OCI-LY7 (cell line): ENCODE measurements at places on chromosomes 3 and 15. TPM values are rescaled to one million over a fixed set of nuclear protein-coding genes. Genes with fewer than 3 reads are reported as not detected.

- DNase-seq = peak; percentile 70
These were observed 94.0 kb downstream of the CORO2B start for GRCh38 chr15:68672781-68673205.

- DNase-seq = no peak
These were observed 84.2 kb upstream of the LRTM1 start for GRCh38 chr3:55012091-55012490.

DNA sequence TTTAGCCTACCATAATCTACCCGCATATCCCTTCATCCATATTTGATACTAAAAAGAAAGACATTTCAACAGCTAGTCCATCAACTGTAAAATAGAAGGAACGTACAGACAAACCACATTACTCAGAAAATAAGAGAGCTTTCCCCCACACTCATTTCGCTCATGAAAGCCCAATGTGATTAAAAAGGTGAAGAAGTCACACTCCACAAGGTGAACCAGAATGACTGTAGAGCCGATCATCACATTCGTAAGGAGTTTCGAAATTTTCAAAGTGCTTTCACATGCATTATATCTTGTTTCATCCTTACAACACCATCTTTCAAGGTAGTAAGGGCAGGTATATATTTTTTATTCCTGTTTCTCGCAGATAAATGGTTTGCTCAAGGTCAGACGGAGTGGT is 225.3 kb downstream of the FOXP1 start:
- no peak for DNase-seq

GRCh38 chr3:140731440-140732119 is 53.7 kb downstream of the TRIM42 start:
- peak; percentile 47 for DNase-seq

GRCh38 chr3:29515451-29515850 is 234.6 kb downstream of the RBMS3 start:
- peak; percentile 29 for DNase-seq

DNA sequence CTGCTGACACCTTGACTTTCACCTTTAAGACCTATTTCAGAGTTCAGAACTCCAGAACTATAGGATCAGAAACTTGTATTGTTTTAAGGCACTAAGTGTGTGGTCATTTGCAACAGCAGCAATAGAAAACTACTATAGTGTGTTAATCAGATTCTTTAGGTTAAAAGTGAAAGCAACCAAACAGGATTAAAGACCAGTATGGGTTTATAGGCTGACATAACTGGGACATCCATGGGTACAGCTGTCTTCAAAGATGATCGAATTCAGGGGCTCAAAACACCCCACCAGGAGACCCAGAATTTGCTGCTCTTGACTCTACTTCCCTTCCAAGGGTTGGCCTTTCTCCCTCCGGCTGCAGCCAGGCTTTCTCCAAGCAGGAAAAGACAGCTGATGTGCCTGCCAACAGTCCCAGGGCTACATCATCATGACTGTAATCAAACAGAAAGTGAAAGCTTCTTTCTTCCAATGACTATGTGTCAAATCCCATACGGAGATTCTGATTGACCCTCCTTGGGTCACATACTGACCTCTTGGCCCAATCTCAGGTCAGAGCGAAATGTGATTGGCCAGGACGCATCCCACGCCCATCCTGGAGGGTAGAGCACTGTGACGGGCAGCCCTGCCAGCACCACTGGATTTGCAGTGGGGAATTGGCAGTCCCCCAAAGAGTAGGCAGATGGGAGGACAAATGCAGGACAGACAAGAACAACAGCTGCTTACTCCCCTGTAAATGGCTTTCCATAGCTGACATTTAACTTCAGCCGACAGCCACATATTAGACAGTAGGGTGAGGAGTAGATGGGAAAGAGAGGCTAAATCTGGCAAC is 51.4 kb upstream of the RNF7 start:
- DNase-seq = no peak

Gene KBTBD12
- total RNA-seq = not detected in 2 replicates

Gene ALS2CL
- total RNA-seq = 0.07 TPM in 1 of 2 replicates, not detected in the other

DNA sequence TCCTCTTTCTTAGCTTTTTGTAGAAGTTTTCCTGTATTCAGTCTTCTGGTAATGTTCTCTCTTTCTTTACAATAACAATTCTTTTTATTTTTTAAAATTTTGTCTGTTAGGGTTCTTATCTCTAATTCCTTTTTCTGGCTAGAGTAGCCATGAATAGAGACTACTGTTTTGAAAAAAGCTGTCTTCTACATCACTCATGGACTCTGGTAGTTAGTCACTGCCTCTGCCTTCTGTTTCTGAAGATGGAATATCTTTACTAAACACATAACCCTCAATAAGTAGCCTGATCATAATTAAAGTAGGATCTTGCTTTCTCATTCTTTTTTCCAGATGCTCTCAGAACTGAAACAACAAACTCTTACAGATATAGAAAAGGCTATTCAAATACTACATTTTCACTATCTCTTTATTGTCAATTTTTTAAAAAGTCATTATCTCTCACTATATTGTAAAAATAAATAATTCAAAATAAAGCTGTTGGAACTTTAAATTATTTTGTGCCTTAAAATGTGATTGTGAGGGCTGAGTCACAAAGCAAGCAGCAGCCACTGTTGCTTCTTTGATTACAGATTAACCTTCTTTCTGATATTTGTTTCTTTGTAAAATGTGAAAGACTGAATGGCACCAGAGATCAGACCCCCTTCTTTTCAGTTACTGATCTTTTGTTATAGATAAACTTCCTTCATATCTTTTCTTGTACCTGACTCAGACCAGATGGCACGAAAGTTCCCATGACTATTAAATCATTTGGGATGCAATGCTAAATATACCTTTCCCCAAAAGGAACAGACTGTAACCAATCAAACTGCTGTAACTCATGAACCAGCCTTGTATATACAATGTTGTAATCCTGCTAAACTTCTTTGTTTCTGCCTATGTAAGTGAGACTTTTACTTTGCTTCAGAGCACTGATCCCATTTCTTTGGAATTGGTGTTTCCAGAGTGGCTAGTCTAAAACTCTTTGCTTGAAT is 1159.5 kb downstream of the IGSF11 start:
- DNase-seq = no peak

DNA sequence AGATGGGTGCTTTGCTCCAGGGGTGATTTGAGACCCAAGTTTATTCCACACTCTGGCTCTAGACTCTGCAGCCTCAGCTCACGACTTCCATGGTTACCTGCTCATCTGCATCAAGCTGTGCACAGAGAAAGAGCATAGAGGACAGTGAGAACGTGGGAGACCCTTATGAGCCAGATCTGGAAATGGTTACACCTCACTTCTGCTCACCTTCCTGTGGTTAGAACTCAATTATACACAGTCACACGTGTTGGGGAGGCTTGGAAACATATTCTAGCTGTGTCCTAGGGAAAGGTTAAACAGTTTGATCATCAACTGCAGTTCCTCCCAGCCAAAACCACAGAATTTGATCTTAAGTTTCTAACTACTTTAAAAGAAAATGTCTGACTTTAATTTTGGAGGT is 1.8 kb downstream of the FETUB start:
- no peak for DNase-seq

DNA sequence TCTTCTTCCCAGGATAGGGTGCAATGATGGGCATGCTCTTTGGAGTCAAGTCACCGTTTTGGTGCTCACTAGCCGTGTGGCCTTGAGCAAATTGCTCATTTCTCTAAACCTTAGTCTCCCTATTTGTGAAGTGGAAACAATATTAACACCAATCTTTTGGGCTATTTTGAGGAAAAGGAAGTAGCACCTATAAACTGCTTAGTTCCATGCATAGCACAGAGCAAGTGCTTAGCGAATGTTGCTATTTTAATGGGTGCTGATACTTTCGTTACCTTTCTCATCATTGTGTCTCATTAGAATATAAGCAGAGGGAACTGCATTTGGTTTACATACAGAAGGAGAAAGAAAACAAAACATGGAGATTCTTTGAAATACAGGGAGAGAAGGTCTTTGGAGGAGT is 66.1 kb downstream of the BOC start:
- DNase-seq = no peak

GRCh38 chr3:116093374-116093773 is 351.9 kb downstream of the LSAMP start:
- no peak for DNase-seq

Gene SLC12A1
- total RNA-seq = not detected in 2 replicates

DNA sequence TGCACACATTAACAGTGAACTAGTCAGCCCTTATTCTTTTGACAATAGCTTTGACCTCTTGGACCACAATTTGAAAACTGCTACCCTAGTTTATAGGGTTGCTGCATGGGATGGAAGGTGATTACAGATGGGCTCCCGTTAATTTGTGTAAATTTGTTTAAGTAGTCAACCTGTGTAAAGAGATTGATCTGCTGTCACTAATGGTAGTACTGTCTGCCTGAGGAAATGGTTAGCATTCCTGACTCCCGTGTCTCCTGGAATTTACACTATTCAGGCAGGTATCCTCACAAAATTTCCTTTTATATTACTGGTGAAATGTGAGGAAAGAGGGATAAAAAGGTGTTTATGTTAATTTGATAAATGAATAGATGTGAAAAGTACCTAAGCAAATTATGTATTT is 15.3 kb upstream of the EBLN2 start:
- no peak for DNase-seq

- DNase-seq = no peak
These were observed 7.0 kb upstream of the TMEM62 start for GRCh38 chr15:43126356-43126755.

GRCh38 chr3:44522494-44522933 is 32.5 kb upstream of the ZKSCAN7 start:
- DNase-seq = no peak

Gene MASP1
- total RNA-seq = not detected in 2 replicates

Gene PRR20G
- total RNA-seq = not detected in 2 replicates

DNA sequence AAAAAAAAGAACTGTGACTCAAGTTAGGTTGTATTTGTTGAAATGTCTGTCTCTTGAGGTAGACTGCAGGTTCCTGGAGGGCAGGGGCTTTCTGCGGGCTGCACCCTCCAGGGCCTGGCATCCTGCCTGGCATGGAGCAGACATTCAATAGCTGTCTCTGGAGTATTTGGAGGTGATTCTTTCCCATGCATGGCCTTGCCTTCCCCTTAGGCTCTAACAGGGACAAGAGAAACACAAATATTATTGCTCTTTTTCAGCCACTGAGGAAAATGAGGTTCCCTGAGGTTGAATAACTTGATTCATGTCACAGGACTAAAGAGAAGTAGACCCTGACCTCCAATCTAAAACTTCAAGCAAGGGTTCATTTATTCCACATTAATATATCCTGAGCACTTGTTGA is 18.6 kb upstream of the FLNB start:
- no peak for DNase-seq

- no peak for DNase-seq
These were observed 212.5 kb upstream of the FEZF2 start for GRCh38 chr3:62585861-62586260.

DNA sequence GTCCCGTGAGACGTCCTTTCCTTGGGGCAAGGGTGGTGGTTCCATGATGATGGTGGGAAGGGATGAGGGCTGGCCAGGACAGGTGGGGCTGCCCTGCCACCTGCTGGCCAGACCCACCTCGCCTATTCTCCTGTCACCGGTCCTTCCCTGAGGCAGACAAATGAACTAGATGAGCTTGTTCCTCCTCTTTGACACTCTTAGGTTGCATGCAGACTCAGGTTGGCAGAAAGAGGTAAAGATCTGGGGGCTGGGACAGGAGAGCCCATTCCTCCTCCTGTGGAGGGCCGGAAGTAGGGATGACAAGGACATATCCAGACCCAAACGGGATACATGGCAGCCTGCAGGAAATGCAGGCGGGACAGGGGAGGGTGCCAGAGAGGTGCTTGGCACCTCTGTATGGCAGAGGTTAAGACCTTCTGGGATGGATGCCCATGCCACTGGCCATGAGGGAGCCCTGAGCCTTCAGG is 38.6 kb downstream of the ACSBG1 start:
- DNase-seq = peak; percentile 65

Gene GOLGA8M
- not detected in 2 replicates for total RNA-seq

Gene TM4SF18
- not detected in 2 replicates for total RNA-seq

- no peak for DNase-seq
These were observed 55.2 kb upstream of the FRMD4B start for GRCh38 chr3:69441040-69441439.

DNA sequence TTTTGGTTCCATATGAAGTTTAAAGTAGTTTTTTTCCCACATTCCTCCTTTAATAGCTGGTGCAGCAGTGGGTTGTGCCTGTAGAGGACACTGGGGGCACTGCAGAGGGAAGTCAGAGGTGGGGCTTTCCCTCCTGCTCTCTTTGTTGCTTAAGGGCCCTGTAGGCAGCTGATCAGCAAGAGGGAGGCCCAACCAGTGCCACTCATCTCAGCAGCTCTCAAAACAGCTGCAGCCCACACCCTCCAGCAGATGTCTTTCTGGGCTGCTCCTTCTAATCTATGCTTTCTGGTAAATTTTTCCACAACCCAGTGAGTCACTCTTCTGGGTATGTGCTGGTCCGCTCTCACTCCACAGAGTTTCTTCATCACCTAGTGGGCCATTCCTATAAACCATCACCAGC is 263.8 kb downstream of the FEZF2 start:
- DNase-seq = no peak

DNA sequence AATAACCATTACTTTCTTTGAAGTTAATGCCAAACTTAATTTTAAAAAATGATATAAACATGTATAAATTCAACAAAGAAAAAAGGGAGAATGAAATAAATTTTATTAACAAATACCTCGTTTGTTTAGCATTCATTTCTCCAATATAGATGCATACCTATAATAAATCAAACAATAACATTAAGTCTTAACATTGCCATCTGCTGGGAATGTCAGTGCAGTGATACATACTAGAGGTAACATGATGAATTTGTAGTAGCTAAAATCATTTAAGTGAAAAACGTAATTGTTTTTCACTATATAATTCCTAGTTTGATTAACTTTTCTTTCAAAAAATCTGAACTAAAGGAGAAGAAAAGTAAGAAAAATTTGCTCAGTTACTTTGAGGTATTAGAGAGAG is 340.2 kb upstream of the CBLB start:
- DNase-seq = no peak

Gene SLC28A1
- not detected in 2 replicates for total RNA-seq

DNA sequence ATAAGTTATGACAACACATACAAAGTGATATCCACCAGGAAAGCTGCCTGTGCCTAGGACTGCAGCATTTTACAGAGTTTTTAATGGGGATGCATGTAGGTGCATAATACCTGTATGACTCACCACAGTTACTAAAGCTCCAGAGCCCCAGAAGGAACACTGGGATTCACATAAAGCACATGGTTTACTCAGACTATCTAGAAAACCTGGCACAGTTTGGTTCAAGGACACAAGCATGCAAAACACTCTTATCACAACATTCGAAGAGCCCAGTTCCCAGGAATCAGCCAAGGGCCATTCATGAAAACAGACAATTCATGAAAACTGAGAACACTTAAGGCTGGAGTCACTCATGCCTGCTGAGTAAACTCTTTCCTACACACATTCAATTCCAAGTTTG is 261.0 kb downstream of the PYDC2 start:
- DNase-seq = no peak

GRCh38 chr15:61841466-61841865 is 218.8 kb downstream of the VPS13C start:
- no peak for DNase-seq

Gene LYZL4
- not detected in 2 replicates for total RNA-seq

Gene CRYGS
- 3.5 and 6.5 TPM in 2 replicates for total RNA-seq

Gene SLC27A2
- not detected in 2 replicates for total RNA-seq

Gene PLIN1
- total RNA-seq = 0.19 and 0.46 TPM in 2 replicates
